ENCODE measurements at places on chromosomes 3 and 15.

- DNase-seq, result no peak
Observed at GRCh38 chr15:20353966-20354883, 187.4 kb downstream of the GOLGA6L6 start.

DNA sequence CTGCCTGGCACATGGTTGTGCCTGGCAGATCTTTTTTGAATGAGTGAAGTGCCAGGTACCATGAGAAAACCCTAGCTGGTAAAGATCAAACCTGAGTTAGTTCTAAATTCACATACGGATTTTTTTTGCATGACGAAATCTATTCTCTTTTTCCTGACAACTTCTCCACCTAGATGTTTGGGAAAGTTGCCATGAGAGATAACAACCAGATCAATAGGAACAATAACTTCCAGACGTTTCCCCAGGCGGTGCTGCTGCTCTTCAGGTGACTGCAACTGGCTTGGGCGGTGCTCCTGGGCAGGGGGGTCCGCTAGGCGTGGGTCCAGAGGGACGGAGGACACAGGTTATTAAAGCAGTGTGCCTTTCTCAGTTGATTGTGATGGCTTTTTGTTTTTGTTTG, 71.8 kb downstream of the CHDH start:
- no peak for DNase-seq

- DNase-seq, result no peak
Observed at GRCh38 chr3:53748512-53749271, 97.5 kb downstream of the CHDH start.

DNA sequence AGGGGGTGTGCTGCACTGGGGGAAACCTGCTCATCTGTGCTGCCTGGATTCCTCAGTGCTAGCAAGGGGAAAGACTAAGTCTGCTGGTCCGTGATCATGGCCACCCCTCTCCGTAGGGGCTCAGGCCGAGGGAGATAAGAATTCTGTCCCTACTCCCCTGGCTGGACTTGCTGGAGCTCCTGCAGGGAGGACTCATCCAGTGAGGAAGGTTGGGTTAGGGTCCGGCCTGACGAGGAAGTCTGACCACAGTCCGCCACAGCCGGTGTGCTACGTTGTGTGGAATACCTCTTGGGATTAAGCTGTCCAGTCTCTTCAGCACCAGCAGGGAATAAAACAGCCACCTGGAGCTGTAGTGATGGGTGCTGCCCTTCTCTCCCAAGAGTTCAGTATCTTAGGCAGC, 1309.1 kb upstream of the CADM2 start:
- DNase-seq, result no peak

- no peak for DNase-seq
Observed at GRCh38 chr3:155196131-155197021, 97.1 kb downstream of the STRIT1 start.

DNA sequence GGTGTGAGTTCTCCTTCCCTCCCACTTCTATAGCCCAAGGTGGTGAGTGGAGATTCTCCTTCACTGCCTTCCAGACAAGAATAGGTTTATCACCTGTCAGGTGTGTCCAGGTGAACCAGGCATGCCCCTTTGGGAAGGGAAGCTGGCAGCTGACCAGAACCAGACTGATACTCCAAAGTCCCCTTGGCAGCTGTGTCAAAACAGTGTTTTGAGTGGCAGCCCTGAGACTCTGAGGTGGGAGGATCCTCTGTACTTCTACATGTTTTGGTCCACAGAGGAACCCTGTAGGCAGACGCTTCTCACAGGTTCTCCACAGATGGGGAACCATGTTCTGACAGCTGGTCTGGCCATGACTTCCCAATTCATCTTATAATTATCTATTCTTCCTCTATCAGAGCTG, 30.1 kb downstream of the ISL2 start:
- no peak for DNase-seq

DNA sequence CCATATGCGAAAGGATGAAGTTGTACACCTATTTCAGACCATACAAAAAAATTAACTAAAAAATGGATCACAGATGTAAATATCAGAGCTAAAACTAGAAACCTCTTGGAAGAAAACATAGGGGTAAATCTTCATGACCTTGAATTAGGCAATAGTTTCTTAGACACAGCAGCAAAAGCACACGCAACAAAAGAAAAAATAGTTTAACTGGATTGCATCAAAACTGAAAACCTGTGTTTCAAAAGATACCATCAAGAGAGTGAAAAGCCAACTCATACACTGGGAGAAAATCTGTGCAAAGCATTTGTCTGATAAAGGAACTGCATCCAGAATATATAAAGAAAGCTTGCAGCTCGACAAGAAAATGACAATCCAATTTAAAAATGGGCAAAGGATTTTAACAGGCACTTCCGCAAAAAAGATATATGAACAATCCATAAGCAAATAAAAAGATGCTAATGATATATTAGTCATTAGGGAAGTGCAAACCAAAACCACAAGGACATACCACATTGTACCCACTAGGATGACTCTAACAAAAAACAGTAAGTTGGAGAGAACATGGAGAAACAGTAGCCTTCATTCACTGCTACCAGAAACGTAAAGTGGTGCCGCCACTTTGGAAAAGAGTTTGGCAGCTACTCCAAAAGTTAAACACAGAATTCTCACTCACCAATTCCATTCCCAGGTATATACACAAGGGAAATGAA, 263.1 kb downstream of the ADAMTS17 start:
- DNase-seq, result no peak

DNA sequence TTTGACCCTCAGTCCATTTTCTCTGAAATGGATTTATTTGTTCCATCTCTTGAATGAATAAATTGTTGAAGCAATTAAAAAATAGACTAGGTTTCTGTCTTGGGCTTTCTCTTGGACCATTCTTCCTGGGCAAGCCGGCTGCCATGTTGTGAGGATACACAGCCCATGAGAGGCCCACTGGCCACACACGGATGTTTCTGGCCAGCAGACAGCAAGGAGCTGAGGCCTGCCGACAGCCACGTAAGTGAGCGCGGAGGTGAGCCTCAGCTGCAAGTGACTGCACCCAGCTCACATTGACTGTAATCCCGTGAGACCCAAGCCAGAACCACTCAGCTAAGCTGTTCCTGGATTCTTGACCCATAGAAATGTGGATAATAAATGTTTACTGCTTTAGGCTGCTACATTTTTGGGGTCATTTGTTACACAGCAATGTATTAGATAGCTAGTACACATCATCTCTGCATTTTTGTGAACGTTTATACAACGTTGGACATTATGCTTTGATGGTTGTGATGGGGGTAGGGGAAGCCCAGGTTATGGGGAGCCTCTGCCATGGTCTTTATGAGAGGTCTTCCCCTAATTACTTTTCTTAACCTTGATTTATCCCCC, 22.8 kb downstream of the IDH3A start:
- DNase-seq, result no peak

DNA sequence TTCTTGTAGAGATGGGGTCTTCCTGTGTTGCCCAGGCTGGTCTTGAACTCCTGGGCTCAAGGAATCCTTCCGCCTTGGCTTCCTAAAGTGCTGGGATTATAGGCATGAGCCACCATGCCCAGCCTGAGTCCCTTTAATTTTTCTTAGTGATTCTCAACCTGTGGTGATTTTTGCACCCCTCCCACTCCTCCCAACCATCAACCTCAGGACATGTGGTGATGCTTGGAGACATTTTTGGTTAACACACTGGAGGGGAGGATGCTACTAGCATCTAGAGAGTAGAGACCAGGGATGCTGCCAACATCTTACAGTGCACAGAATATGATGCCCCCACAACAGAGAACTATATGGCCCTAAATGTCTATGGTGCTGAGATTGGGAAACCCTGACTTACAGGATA, 83.0 kb upstream of the LMOD3 start:
- no peak for DNase-seq

- no peak for DNase-seq
Observed at GRCh38 chr15:89490814-89491315, 5.5 kb downstream of the RHCG start.

GRCh38 chr3:126202276-126202675, 21.9 kb upstream of the ALDH1L1 start:
- DNase-seq, result no peak

- DNase-seq, result no peak
Observed at GRCh38 chr3:190424108-190424477, 25.6 kb downstream of the TMEM207 start.

DNA sequence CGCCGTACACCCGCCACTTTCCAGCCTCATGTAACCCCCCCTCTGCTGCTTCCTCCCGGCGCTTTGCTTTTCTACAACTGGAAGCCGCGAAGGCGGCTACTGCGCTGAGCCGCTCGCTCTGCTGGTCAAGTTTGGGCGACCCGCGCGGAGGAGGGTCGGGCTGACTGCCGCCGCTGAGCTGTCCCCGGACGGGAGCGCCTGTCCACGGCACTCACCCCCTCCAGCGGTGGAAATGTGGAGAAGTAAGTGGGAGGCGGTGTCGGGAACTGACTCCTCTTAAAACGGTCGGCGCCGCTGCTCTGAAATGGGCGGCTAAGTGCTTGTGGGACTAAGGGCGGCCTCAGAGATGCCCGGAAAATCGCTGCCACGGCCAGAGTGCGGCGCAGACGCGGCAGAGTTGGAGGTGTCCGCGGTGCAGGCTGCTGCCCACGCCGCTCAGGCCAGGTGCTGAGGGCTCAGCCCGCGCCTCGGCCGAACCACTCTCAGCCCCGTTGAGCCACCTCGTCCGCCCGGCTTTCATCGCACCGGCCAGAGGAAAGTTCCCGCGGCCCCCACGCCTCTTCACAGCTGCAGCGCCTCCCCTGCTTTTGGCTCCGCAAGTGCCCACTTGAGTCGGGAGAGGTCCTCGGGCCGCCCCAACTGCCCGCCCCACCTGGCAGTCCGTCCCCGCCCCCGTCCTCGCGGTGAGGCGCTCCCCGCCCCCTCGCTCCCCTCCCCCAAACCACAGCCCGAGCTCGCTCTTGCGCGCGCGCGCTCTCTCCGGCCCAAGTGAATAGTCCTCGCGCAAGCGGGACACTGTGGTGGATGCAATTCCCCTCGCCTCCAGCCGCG, at the start of gene EPHA6:
EPHA6 (plus strand) TSS at position 775 of the 831 bp plus-strand sequence.
- DNase-seq, result peak; percentile 49

DNA sequence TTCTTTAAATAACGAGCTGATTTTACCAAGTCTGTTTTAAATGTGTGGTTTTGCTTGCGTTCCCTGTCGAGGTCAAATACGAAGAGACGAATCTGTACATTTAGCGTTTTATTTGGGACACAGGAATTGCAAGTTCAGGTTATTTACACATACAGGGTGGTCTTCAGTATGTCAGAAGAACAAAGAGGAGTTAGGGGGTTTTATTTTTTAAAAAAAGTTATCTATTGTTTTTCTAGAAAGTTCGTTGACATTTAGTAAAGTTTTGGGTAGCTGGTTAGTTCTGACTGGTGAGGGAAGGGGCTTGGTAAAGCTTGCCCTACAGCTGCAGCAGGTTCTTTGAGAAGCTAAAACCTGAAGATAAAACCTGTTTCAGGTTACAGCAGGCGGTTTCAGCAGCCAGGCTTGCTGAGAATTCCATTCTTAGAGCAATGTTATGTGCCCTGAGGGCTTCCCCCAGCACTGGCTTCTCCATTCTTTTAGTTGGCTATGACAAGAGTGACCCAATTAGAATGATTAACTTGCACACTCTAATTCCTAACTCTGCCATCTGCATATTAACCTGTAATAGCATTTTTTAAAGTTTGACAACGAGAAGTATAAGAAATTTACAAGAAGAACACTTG, 815 bp upstream of the ZNF280D start:
- peak; percentile 45 for DNase-seq

DNA sequence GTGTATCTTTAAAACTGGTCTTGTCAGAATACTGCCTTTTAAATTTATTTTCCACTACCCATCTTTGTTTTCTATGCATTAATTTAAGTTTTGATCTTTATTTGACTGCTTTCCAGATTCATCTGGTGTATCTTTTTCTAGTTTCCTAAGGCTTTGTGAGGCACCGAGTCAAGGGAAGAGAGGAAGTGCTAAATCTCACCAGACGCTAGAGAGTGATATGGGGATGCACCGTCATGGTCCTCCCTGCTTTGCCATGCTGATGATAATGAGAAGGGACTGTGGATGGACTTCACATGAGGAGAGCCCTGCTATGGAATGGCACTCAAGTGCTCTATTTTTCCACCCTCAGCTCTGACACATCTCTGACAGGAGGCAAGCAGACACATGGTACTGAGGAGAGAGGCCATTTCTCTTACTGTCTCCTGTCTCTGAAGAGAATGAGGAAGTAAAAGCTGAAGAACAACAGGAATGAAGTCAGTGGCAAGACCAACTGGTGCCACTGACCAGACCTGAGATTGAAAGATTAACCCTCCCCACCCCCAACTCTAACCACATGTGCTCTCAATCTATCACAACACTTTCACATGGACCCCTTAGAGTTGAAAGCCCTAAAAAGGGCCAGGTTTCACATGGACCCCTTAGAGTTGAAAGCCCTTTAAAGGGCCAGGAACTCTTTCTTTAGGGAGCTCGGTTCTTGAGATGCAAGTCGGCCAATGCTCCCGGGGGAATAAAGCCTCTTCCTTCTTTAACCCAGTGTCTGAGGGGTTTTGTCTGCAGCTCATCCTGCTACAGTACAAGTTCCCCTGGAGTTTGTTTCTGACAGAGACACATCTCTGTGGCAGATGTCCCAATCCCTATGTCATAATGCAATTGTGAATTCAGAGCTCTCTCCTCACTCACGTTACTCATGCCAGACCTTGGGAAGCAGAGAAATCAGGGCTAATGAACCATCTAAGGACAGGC, at the start of gene IQCF2:
IQCF2 (plus strand) TSS at position 913 of the 963 bp plus-strand sequence. CDS start 52 bp downstream, outside the sequence.
- no peak for DNase-seq

DNA sequence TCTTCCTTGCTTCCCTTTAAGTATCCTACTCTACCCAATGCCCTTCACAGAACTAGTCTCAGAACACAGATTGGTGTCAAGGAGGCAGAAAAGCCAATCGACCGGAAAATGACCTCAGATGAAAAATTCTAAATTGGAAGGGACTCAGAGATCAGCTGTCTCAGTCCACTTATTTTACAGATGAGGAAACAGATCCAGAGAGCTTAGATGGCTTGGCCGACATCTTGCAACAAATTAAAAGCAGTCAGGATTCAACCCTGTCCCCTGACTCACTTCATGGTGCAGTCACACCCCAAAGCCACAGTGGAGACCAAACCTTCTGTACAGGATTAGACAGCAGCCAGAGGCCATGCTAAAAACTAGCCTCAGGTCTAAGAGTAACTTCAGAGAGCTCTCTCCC, 169.3 kb upstream of the BHLHE40 start:
- no peak for DNase-seq

DNA sequence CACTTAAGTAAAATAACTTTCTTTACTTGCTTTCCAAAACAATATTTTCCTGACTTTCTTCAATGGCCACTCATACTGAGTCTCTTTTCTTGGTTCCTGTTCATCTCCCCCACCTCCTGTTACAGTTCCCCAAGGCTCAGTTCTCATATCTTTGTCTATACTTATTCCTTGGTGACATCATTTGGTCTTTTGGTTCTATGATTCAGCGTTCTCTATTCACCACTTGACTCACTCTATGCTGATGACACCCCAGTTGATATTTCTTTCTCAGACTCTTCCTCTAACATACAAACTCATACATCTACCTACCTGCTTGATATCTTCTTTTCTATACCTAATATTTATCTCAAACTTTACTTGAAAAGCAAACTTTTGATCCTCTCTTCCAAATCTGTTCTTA, 85.0 kb upstream of the P3H2 start:
- no peak for DNase-seq

DNA sequence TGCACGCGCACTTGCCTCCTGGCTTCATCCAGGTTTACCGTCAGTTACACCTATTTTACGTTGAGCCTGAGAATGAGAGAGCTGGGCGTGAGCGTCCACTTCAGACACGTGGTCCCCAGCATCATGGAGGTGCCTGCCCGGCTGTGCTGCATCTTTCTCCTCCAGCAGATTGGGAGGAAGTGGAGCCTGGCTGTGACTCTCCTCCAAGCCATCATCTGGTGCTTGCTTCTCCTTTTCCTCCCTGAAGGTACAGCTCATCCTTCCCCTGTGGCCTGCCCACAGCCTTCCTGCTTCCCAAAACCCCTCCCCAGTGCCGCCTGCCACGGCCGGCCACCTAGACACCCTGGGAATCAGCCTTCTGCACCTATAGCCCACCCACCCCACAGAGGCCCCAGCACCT, 31.6 kb downstream of the SLC22A14 start:
- no peak for DNase-seq
